CD4-positive, alpha-beta T cell (primary cell): ENCODE measurements at places on chromosomes 3 and 15.
A peak's percentile ranks its signal among the peaks of the same experiment; 100 is the strongest.

DNA sequence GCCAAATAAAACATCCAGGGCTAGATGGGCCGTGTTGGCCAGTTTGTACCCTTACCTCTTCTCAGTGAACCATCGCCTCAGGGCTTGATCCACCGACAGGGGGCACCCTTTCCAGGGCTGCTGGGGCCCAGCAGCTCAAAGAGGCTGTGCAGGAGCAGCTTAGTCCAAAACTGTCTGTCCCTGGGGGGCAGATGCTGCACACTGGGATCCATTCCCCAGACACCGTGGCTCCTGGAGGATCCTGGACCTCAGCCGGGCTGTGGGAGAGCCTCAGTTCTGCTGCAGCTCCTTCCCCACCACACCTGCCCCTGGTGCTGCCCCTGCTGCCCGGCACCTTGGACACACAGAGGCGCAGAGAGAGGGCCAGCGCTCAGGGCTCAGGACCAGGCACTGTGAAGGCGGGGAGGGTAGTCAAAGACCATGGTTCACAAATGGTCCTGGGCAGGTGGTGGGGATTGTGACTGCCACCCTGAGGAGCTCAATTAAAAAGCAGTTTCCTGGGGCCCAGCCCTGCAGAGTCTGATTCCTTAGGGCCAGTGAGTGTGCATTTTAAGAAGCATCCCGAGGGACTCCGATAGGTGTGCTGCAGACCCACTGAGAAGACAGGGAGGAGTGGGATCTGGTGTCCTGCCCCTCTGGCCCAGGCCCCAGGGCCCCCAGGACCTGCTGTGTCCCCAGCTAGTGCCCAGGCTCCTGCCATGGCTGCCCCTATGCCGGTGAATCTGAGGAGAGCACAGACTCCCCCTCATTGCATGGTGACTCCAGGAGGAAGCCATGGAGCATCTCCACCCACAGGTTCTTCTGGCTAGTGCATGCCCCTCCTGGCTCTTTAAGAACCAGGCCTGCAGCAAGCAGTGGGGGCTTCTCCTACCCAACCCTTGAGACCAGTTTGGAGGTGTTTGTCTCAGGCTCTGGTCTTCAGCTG is 86.5 kb upstream of the PRR20G start:
- DNase-seq: no peak

- no peak for DNase-seq
These were observed 32.3 kb upstream of the CTSH start for GRCh38 chr15:78977091-78977571.

GRCh38 chr3:33167716-33168336 is 50.8 kb downstream of the SUSD5 start:
- no peak for DNase-seq

GRCh38 chr3:88713233-88713691 is 394.2 kb upstream of the EPHA3 start:
- no peak for DNase-seq

- peak; percentile 57 for DNase-seq
These were observed 224.7 kb upstream of the SATB1 start for GRCh38 chr3:18649666-18650363.

DNA sequence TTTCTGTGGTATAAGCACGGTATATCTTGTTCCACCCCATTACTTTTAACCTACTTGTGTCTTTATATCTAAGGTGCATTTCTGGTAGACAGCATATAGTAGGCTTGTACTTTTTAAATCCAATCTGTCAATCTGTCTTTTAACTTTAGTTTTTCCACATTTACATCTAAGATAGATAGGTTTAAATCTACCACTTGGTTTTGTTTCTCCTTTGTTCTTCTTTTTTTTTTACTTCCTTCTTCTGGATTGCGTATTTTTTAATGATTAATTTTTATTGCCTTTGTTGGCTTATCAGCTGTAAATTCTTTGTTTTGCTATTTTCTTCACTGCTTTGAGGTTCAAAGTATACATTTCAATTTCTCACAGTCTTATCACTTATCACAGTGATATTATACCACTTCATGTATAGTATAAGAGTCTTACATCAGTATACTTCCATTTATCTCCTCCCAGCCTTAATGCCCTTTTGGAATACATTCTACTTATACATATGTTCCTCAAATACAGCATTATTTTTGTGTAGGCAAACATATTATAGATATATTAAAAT is 31.0 kb downstream of the IQCB1 start:
- no peak for DNase-seq

DNA sequence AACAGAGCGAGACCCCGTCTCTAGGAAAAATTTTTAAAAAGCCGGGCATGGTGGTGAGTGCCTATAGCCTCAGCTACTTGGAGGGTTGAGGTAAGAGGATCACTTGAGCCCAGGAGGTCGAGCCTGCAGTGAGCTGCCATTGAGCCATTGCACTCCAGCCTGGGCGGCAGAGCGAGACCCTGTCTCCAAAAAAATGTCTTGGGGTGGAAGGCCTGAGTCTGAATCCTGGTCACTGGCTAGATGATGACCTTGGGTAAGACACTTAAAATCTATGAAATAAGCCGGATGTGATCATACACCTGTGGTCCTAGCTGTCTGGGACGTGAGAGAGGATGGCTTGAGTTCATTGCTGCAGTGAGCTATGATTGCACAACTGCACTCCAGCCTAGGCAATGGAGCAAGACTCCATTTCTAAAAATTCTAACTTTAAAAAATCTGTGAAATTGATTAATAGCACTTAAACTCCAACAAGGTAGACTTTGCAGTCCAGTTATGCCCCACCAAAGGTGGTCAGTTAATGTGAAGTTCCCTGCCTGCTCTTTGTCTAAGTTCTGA is 157.3 kb upstream of the UMPS start:
- no peak for DNase-seq

- no peak for DNase-seq
These were observed 136.8 kb downstream of the PGPEP1L start for GRCh38 chr15:98870788-98871187.

DNA sequence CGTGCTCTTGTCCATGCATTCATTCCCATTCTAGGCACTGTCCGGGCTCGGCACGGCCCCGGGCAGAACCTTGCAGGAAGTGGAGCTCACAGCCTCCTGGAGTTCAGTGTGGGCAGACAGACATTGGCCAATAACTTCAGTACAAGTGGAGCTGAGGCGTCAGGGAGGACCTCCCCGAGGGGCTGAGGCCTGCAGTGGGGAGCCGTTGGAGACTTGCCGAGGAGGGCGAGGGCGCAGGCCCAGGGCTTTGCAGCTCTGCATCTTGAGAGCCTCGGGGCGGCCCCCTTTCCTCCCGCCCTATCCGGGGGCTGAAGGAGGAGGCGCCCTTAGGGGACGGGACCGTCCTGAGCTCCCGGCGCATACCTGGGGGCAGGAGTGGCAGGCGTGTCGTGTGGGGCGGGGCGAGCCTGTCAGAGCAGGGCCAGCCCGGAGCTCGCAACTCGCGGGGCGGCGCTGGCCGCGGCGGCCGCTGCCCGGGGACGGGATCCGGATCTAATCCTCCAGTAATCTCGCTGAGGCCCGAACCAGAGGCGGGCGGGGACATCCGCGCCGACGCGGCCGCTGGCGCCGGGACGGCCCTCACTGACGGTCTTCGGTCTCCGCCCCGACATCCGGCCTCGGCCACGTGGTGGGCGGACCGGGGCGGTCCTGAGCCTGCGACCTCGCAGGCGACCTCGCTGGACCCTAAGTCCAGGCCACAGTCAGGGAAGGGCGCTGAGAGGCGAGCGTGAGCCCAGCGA is at the start of gene ACY1:
TSS of gene ACY1 (plus strand) at position 698 of the 740 bp plus-strand sequence. CDS start 530 bp downstream, outside the sequence.
- DNase-seq: peak; percentile 71

GRCh38 chr15:73317651-73318462 is 50.9 kb downstream of the HCN4 start:
- no peak for DNase-seq

DNA sequence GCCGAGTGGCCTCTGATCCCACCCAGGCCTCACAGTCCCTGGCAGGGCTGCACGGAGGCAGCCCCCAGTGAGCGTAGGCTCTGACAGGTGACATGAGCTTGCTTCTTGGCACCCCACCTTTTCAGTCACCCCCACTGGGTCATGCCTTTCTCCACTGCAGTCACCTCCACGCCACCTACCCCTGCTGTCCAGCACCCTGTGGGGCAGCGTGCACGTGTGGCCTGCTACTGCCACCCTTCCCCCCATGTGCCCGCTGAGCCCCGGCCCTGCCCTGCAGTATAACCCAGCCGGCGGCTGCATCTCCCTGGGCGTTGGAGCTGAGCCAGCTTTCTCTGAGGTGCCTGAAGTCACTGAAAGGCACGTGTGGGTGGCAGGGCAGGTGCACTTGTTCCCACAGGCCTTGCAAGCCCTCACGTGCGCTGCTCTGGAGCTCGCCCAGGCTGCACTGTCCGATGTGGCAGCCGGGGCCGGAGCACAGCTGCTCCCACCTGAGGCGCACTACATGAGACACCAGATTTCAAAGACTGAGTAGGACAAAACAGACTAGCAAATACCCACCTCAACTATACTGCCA is 65.6 kb downstream of the NIPA2 start:
- no peak for DNase-seq

GRCh38 chr3:149701977-149702350 is 44.1 kb upstream of the WWTR1 start:
- DNase-seq: no peak

DNA sequence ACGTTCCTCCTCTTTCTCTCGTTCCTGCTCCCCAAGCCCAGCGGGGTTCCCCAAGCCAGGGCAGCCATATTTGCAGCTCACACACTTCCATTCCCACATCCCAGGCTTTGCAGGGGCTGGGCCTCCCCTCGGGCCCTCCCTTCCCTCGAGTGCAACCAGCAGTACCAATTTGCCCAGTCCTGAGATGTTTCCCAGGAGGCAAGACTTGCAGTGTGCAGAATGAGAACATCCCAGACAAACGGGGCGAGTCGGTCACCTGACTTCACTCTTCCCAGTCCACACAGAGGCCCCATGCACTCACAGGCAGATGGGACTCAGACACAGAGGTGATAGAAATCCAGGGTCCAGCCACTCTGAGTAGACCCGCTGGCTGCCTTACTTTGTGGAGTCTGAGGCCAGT is 56.2 kb upstream of the SLC6A6 start:
- DNase-seq: no peak
